DMS79 (cell line): ENCODE measurements at places on chromosomes 6 and 20.

- DNase-seq: no peak
These were observed 108.7 kb upstream of the TMEM170B start for GRCh38 chr6:11428895-11429294.

DNA sequence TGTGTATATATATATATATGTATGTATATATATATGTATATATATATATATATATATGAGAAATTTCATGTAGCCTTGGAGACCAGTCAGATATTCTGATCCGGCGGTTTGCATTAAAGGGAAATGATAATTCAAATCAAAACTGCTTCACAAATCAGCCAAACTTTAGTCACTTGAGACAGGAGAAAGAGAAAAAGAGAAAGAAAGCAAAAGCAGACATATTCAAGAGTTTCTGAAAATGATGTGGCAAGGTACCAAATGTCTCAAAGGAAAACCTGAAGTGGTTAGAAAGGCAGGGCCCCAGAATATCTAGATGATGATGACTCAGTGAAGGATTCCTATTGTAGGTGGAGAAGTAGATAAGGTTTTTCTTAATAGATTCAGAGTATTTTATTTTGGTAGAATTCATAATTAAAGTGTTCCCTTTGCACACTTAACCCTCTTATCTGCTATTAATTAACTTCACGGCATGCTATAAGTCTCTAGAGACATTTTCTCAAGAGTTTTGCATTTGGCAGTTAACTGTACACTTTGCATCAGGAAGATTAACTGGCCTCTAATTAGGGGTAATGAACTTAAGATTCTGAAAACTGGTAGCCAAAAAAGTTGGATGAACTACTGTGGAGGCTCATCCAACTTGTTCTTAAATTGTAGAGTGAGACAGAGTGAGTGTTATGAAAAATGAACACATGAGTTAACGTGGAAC is 50.1 kb upstream of the ASF1A start:
- DNase-seq: peak; percentile 9

GRCh38 chr20:40706977-40707582 is 18.0 kb upstream of the MAFB start:
- DNase-seq: no peak

DNA sequence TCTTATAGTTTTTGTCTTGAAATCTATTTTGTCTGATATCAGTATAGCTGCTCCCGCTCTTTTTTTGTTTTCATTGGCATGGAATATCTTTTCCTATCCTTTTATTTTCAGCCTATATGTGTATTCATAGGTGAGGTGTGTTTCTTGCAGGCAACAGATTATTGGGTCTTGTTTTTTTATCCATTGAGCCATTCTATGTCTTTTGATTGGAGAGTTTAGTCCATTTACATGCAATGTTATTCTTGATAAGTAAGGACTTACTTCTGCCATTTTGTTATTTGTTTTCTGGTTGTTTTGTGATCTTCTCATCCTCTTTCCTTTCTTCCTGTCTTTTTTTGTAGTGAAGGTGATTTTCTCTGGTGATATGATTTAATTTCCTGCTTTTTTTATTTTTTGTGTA is 24.0 kb upstream of the GRM4 start:
- DNase-seq: no peak

- no peak for DNase-seq
These were observed 15.0 kb downstream of the MAP7 start for GRCh38 chr6:136535017-136535765.

GRCh38 chr20:50673466-50674137 is 17.7 kb downstream of the RIPOR3 start:
- DNase-seq: no peak

GRCh38 chr6:76134651-76135050 is 62.2 kb upstream of the IMPG1 start:
- DNase-seq: no peak

DNA sequence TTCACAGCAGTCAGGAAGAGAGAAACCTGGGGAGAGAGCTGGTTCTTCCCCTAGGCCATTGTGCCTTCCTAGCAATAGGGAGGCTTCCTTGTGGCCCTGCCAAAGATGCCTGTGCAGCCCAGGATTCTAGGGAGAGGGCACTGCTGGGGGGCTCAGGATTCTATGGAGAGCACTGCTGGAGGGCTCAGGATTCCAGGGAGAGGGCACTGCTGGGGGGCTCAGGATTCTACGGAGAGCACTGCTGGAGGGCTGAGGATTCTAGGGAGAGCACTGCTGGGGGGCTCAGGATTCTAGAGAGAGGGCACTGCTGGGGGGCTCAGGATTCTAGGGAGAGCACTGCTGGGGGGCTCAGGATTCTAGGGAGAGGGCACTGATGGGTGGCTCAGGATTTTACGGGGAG is 25.8 kb downstream of the EDN3 start:
- DNase-seq: no peak

DNA sequence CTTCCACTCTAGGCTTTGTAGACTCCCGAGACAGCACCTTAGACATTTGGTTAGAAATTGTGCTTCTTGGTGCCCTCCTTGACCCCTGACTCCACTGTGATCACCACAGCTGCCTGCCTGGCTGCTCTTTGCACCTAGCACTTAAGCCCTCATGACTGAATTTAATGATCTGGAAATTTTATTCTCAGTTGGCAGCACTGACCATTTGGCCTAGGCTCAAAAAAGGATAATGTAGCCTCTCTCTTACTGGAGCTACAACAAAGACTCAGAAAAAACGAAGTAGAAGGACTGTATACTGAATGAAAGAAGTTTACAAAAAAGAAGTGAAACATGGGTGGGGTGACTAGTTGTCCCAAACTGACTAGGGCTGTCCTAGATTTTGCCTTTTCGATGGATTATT is 11.3 kb upstream of the ABRACL start:
- peak; percentile 65 for DNase-seq

DNA sequence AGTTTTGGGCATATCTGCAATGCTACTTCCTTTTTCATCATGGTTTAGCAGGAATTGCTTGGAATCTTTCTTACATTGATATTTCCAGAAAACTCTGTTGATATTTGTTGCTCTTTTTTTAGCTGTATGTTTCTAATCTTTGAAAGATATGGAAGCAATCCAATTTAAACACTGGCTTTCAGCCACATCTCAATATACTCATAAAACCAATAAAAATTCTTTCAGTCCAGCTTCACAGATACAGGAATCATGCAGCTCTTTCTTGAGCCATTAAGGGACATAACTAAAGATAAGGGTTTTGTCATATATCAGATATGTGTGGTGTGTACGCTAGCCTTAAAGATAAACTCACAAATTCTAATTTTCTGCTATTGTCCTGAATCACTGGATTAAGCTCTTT is 47.4 kb downstream of the PKIB start:
- DNase-seq: no peak

- no peak for DNase-seq
These were observed 59.7 kb downstream of the GPX5 start for GRCh38 chr6:28585335-28585734.

GRCh38 chr20:24157213-24157612 is 168.6 kb upstream of the GGTLC1 start:
- no peak for DNase-seq

GRCh38 chr6:112029045-112029822 is 24.7 kb upstream of the CCN6 start:
- DNase-seq: no peak

GRCh38 chr20:2873747-2874041 is 413 bp downstream of the PTPRA start:
- no peak for DNase-seq

DNA sequence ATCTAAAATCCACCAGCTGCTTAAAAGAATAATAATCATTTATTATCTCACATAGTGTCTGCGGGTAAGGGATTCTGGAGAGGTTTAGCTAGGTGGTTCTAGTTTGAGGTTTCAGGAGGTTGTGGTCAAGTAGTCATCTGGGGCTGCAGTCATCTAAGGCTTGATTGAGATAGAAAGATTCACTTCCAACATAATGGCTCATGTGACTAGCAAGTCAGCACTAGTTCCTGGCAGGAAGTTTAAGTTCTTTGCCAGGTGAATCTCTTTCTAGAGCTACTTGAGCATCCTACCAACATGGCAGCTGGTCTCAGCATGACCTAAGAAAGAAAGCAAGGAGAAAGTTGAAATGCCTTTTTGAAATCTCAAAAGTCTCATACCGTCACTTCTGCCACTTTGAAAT is 128.8 kb downstream of the EDN1 start:
- DNase-seq: no peak

GRCh38 chr20:20272686-20273085 is 95.2 kb upstream of the INSM1 start:
- no peak for DNase-seq

GRCh38 chr6:139530561-139530960 is 156.1 kb upstream of the CITED2 start:
- no peak for DNase-seq

DNA sequence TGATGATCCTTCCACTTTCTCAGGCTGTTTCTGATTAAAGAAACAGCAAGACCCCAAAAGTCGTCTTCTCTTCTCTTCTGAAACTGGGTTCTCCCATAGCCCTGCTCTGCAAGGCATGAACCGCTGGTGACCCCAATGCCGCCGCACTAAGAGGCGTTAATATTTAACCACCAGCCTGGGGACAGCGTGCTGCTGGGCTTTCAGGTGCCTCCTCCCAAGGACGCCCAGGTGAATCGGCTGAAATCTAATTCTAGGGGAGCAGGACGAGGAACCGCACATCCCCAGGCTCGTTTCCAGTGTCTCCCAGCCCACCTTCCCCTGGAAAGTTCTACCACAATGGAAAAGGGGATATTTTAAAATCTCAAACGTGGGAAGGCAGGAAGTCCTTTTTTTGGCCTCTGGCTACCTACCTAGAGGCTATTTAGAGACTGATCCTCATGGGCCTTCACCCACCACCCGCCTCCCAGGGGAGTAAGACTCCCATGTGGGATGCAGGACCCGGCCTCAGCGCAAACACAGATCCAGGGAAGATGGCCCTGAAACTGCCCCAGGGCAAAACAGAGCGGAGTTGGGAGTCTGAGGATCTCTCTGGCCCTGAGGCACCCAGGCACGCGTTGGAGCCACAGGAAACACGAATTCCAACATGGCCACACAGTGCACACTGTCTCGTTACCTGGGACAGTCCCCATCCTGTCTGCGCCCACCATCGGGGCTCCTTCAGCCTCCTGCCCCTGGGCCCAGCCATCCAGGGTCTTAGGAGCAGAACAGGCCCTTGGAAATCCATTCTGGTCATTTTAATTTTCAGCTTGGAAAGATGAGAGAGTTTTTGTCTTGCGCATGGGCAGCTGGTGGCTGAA is 56.2 kb downstream of the BMP7 start:
- DNase-seq: no peak
